ENCODE measurements at places on chromosomes 7 and 10.

DNA sequence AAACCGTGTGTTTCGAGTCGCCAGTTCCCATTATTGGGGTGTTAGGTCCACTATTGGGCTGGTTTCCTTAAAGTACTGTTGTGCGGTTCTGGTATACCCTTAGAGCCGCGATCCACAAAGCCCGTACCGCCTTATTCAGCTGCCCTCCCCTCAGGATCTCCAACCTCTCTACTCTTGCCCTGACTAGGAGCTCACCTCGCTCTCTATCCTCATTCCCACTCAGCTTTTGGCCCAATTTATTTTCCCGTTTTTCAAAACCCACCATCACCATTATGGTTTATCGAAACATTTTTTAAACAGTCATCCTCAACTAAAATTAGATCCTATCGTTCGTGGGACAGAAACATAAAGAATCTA, 461 bp upstream of the ETV1 start:
- no peak for DNase-seq

DNA sequence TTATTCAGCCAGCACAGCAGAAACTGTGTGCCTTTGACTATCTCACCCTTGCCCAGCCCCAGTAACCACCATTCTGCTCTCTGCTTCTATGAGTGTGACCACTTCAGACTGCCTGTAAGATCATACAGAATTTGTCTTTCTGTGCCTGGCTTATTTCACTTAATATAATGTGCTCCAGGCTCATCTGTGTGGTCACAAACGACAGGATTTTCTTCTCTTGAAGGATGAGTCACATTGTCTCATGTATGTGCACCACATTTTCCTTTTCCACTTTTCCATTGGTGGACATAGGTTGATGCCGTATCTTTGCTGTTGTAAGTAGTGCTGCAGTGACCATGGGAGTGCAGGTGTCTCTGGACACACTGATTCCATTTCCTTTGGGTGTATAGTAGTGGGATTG, 122.5 kb upstream of the LANCL2 start:
- no peak for DNase-seq

DNA sequence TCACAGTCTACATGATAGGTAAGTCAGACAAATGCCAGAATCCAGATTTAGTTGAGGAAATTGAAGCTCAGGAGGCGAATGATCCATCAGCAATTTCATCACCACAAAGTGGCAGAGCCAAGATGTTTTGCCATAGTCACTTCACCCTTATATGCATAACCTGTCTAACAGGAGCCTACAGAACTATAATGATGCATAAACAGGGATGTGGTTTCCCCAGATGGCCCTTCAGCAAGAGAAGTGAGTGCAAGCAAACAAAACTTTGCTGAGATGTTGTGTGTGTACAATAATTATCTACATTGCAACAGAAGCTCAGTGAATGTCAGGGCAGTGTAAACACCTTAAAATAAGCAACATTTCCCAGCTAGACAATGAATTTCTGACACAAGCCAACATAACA, 28.6 kb downstream of the PON3 start:
- DNase-seq: no peak

- DNase-seq: no peak
These were observed 1.1 kb downstream of the RALA start for GRCh38 chr7:39624442-39624807.

- DNase-seq: no peak
These were observed 388 bp downstream of the CNOT4 start for GRCh38 chr7:135509589-135509838.

GRCh38 chr7:2800931-2801688, 43.0 kb downstream of the GNA12 start:
- no peak for DNase-seq

DNA sequence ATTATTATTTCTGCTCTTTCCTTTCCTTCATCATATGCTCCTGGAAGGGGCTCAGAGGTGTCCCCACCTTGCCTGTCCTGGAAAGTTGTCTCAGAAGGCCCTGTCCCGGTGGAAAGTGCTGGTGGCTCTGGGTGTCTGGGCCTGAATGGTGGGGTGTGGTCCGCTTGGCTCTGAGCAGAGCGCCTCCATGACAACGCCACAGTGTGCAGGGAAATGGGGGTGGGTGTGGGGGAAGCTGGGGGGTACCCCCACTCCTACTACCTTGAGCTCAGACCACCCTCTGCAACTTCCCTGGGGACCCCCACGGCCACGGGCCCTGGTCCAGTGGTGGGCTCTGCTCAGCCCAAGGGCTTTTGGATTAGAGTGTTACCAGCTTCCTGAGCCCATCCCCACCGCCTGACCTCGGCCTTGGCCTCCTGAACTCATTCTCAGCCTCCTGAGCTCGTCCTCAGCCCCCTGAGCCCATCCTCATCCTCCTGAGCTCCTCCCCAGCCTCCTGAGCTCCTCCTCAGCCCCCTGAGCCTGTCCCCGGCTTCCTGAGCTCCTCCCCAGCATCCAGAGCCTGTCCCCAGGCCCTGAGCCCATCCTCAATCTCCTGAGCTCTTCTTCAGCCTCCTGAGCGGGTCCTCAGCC, 106.4 kb upstream of the FAM20C start:
- no peak for DNase-seq

- no peak for DNase-seq
These were observed 48.7 kb downstream of the ELMO1 start for GRCh38 chr7:37399876-37400421.

GRCh38 chr7:98168181-98168903, 42.9 kb upstream of the BHLHA15 start:
- peak; percentile 41 for DNase-seq

DNA sequence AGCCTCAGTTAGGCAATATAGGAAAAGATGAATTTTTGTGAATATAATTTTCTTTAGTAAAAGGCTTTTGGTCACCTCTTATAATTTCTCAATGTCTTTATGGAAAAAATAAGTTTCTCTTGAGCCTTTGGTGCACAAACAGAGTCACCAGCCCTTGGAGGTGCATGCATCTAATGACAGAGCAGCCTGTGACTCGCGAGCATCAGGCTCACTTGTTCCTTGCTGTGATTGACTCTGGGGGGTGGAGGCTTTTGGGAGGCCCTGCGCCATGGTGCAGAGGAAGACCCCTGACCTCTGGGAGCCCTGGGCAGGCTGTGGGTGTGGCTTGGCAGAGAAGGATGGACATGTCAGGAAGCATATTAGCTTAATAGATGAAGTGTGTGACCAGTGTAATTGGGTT, 60.2 kb downstream of the FIGNL1 start:
- no peak for DNase-seq

- no peak for DNase-seq
These were observed 14.6 kb upstream of the DRGX start for GRCh38 chr10:49410365-49411074.

DNA sequence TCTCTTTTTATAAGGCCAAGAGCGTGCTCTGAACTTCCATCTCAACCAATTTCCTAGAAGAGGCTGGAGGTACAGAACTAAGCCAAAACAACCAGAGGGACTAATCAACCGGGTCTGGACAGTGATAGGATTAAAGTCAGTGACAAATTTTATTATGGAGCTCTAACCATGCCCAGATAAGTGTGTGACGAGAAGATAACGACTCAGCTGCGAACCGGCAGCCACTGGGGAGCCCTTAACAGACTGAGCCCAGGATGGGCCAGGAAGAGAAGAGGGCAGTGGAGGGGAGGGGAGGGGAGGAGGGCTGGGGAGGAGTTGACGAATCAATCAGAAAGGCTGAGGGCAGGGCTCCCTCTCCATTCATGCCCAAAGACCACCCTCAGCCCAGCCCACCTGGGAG, 119.9 kb downstream of the PLXNA4 start:
- no peak for DNase-seq

DNA sequence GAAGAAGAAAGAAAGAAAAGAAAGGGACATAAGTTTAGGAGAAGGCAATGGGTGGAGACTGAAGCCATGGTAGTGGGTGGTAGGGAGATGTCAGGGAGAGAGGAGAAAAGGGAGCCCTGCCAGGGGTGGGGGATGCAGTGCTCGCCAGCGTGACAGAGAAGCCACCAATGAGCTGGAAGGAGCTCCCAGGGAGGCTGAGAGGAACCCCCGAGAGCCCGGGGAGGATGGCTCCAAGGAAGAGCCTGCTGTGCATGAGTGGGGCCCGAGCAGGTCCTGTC, 141.2 kb upstream of the SHH start:
- no peak for DNase-seq

GRCh38 chr10:103828107-103828506, 27.3 kb downstream of the SH3PXD2A start:
- DNase-seq: no peak

DNA sequence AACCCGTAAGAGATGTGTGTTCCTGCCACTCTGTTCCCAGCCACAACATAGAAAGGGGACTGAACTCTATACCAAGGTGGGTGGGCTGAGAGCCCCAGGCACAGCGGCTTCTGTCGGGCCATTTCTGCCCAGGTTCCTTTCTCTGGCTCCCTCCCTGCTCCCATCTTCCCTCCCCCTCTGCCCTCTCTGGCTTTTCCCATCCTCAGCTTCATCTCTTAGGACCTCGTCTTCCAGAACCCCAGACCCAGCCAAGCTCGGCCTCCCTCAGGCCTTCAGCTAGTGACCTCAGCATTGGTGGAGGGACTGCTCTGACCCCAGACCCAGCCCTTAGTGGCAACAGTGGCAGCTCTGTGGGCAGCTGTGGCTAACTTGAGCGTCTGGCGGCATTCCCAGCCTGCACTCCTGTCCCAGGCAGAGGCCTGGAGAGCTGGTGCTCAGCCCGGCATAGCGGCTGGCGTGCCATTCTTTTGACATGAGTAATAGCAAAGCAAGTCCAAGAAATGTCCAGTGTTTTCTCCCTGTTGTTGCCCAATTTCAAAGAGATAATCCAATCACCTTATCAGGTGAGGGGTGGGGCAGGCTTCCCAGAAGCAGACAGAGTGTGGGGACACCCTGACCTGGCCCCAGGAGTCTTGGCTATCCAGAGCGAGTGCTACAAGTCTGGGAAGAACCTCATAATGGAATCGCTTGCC, 15.9 kb downstream of the PTPRE start:
- no peak for DNase-seq

- no peak for DNase-seq
These were observed 744.0 kb upstream of the CELF2 start for GRCh38 chr10:10273661-10274060.

DNA sequence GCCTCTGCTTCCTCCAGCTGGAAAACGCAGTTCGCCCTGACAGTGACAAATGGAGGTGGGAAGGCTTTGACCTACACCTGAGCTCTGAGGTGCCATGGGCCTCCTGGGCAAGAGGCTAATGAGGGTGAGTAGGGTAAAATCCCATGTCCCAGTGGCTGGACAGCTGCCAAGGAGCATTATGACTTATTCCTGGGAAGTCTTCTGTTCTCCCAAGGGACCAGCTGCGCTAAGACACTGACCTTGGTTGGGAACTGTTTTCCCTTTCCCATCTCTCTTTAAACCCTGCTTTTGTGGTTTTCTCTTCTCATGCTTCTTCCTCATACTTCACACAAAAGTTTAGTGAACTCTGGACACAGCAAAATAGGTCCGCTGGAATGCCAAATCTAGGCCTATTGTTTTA, 72.6 kb downstream of the COPG2 start:
- no peak for DNase-seq

DNA sequence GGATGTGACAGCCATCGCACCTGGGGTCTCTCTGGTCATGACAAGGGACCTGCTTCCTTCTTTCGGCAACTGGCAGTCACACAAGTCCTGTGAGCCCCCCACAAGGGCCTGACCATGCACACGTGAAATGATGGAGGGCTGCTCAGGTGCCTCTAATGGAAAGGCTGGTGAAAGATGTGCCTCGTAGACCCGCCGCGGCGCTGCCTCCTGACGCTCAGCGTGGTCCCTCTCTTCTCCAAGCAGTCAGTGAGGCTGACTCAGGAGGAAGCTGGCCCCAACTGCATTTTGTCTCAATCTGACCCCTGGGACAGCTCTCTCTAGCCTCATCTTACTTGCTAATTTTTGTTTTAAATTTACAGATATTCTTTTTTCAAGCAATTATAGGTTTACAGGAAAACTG, 100.9 kb downstream of the MAD1L1 start:
- no peak for DNase-seq

- no peak for DNase-seq
These were observed 124.0 kb downstream of the HERPUD2 start for GRCh38 chr7:35570937-35571336.

- DNase-seq: no peak
These were observed 91.1 kb upstream of the DDC start for GRCh38 chr7:50656141-50656895.

GRCh38 chr7:22269963-22270362, 87.0 kb downstream of the RAPGEF5 start:
- no peak for DNase-seq

DNA sequence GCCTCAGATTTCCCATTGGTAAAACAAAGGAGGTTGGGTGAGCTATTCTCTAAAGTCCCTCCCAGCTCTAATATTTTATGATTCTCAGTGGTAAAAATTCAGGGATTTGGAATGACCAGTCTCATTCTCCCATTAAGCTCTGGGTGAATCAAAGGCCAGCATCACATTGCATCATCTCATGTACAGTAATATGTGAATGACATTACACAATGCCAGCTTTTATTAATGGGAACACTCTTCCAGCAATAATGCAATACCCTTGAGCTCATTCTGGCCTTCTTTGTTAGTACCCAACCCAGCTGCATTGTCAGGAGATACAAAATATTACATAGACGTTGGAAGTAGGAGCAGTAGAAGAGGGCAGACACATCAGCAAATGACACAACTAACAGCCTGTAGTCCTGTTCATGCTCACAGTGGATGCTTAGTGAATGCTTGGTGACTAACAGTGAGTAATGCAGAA, 100.0 kb upstream of the EGR2 start:
- DNase-seq: no peak

GRCh38 chr7:27242154-27242553, 448 bp upstream of the EVX1 start:
- no peak for DNase-seq

- DNase-seq: no peak
These were observed 80.2 kb downstream of the SORBS1 start for GRCh38 chr10:95480901-95481491.

GRCh38 chr7:102413091-102413490, 16.9 kb downstream of the PRKRIP1 start:
- DNase-seq: no peak

DNA sequence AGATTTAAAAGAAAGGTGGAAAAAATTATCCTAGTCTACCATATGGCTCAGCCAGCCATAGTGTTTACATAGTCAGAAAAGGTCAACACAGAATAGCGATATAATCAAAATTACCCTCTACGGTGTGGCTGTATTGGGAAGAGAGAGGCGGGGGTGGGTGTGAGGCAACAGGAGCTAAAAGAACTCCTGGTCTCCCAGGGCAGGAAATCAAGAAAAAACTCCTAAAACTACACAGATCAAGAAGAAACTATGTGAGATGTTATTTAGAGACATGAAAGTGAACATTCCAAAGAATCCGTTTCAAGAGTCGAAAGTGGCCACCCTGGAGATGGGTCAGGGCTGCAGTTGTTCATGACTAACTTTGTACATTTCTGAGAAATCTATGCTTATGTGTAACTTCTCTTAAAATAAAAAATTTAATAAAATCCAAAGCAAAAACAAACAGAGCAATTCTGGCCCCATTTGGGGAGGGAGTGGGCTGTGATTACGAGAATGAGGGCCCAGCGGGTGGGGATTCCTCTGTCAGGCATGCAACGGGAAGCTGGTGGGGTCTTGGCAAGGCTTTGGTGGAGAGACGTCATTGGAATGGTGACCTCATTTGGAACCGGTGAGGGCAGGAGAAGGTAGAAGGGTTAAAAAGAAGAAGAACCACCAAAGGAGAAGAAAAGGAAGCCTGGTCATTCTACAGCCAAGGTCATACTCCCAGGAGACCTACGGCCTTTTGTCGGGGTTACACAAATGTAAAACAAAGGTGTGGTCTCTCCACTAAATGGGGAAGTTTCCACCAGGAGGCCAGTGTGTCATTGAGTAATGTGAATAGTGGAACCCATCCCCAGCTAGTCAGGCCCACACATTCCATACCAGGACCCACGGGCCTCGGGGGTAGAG, 71.2 kb upstream of the DUSP5 start:
- DNase-seq: no peak

Data from activated effector memory CD4-positive, alpha-beta T cell treated with Interleukin-2 at 50 U/mL for 16 hours (primary cell).